Mononuclear cell (primary cell): ENCODE measurements at places on chromosomes 11 and 22. TPM values are rescaled to one million over a fixed set of nuclear protein-coding genes. Genes with fewer than 3 reads are reported as not detected.

The INPP5J gene
- total RNA-seq, result not detected

The APLNR gene
- total RNA-seq, result not detected

The POTEH gene
- total RNA-seq, result not detected

The BEST1 gene
- total RNA-seq, result 2.3 TPM

The SCN4B gene
- total RNA-seq, result 0.10 TPM

The POU2AF3 gene
- total RNA-seq, result not detected

The E2F8 gene
- total RNA-seq, result 0.10 TPM

The MYRF gene
- 0.31 TPM for total RNA-seq

The SLC22A12 gene
- total RNA-seq, result not detected

The GAL3ST1 gene
- total RNA-seq, result 0.10 TPM

The RASD2 gene
- 0.52 TPM for total RNA-seq

The TMEM134 gene
- 18.4 TPM for total RNA-seq

The CYP2D6 gene
- total RNA-seq, result 0.84 TPM

The SCGB1C1 gene
- total RNA-seq, result not detected

The BANF1 gene
- 7.6 TPM for total RNA-seq
